Left renal pelvis (tissue), 4 donors: ENCODE measurements at places on chromosomes 4 and X. TPM values are rescaled to one million over a fixed set of nuclear protein-coding genes. Genes with fewer than 3 reads are reported as not detected.

GRCh38 chr4:158861766-158862165 is 92.9 kb downstream of the FNIP2 start:
- DNase-seq = no peak

DNA sequence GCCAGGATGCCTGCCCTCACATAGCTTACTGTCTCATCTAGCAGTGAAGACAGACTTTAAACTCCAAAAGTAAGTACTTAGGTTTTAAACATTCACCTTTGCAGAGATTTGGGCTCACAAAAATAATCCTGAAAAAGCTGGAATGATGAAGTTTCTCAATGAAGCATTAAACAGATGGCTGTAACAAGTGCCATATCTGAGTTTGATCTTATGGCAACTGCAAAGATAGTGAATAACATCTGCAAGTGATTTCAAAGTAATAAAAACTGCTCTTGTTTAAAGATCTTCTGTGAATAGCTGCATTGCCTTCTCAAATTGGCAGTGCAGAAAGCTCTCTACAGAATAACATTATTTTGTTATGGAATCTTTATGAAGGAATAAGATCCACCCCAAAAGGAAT is 271.2 kb upstream of the SMIM31 start:
- DNase-seq = no peak

- DNase-seq = no peak
These were observed 233.6 kb downstream of the PCDH7 start for GRCh38 chr4:30953799-30954198.

Gene CNOT6L
- 31.2 TPM for polyA plus RNA-seq

DNA sequence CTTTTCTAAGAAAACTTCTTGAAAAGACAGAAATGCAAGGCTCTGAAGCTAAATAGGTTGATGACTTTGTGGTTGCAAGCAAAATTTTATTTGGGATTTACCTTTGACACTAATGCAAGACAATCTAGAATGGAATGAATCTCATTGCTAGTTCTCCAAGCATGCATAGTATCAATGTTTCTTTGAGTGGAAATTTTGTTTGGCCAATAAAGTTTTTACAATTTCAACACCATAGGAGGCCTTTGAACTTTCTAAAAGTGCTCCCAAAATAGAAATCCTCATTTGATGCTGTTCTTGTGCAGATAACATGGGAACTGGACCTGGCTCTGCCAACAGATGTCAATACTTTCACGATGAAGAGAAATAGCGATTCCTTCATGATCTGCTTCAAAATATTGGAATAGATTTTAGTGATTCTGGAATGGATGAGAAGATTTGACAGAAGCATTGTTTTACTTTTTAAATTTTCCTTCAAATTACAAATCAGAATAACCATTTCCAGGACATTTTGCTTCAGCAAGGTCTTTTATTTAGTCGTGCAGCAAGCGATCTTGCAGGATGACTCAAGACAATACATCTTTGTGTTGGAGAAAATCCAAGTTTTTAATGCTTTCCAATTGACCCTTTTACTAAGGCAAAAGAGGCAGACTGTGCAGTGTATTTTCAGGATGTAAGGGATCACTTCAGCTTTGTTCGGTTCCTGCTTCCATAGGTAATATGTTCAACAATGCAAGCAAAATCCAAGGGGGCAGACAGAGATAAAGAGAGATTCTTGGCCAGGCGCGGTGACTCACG is 51.7 kb upstream of the OTUD4 start:
- DNase-seq = no peak

DNA sequence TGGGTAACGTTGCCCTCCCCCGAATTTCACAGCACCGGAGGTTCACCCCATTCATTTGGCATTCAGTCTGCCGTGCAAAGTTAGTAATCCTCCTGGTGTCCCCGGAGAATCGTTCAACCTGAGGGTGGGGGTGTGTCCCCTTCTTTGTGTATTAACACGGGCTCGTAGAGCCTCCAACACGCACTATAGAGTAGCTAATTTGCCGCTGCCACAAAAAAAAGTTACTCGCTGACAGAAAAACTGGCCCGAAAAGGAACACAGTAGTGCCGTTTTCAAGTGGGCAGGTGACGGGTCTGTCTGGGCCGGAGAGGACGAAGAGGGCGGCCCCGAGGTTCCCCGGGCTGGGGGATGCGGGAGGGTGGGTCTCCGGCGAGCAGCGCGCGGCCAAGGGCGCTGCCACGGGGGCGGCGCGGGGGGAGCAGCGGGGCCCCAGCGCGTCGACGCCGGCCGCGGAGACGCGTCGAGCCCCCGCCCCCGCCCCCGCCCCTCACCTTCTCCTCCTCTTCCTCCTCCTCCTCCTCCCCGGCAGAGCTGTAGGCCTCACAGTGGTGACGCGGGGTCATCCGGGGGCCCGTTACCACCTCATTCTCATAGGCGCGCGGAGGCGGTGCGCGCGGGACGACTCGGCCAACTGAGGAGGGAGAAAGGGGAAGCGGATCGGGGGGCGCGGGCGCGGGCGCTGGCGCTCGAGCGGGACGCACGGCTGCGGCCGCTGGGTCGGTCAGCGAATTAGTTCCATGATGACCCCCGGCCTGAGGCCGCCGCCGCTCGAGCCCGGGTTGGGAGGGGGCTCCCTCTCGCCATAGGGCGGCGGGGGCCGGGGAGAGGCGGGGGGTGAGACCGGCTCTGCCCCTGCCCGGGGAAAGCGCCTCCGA is 571 bp downstream of the CCNI start:
- DNase-seq = no peak

DNA sequence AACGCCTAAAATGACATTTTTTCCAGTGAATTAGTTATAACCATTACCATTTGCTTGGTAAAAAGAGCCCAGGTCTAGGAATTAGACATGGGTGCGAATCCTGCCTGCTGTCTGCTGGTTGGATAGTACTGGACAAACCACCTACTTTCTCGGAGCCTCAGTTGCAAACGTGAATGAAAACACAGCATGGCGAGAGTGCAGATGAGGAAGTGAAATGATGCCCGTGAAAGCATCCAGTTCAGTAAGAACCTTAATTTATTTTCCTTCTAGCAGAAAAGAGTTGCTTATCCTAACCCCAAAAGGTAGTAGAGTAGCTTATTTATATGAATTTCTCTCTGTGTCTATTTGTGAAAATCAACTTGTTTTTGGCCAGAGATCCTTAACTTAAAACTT is 171.4 kb upstream of the GALNT7 start:
- no peak for DNase-seq

DNA sequence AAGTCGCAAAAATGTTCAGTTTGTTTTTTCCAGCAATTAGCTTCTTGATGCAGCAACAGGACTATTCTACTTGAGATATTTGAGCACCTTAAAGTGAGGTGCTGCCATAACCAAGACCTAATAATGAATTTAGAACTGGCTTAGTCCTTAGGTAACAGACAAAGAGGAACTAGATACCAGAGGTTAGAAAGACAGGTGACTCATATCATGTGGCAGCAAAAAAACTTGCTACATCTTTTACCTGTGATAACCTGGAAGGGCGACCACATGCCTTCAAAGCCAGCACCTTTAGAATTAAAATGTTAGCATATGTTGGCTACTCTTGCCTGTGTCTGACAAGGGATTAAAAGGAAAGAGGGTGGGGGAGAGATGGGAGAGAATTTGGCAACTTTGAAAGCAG is 90.4 kb downstream of the ARHGAP6 start:
- no peak for DNase-seq

DNA sequence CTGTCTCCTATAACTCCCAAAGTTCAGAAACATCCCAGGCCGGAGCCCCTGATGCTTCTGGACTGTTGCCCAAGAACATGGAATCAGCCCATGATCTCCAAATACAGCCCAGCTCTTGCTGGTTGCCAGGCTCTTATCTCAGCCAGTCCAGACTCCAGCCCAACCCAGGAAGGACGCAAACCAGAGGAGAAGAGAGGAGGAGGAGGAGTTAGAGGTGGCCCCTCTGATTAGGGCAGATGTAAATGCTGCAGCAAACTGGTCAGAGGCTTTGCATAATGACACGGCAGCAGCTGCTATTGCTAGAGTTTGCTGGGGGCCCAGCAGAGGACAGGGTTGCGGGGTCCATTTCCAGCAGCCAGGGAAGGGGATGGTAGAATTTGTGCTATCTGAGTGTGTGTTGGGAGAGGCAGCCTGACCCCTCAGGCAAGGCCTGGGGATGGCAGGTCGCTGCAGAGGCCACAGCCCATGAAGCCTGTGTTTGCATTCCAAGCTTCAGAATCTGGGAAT is 4.2 kb upstream of the OTUD5 start:
- DNase-seq = no peak
